Anterior cingulate cortex (tissue), 58 donors: ENCODE measurements at places on chromosomes 1 and 21.

DNA sequence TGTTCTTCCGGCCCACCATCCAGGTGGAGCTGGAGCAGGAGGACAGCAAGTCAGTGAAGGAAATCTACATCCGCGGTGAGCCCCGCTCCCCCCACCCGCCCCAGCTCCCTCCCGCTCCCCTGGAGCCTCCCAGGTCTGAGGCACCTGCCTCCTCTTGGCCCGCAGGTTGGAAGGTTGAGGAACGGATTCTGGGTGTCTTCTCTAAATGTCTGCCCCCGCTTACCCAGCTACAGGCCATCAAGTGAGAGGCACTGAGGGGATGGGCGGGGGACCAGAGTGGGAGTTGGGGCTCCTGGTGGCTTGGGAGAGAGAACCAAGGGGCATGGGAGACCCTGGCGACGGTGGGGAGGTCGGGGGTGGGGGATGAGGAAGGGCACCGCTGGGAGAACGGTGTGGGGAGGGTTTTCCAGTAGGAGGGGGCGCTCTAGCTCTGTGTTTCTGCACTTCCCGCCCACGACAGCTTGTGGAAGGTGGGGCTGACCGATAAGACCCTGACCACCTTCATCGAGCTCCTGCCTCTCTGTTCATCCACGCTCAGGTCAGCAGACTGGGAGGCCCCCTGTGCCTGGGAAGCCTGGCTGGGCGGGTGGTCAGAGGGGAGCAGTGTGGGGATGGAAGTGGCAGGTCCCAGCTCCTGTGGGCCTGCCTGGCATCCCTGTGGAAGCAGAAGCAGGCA lies 4.2 kb downstream of the LRRC71 start:
- DNase-seq = no peak

DNA sequence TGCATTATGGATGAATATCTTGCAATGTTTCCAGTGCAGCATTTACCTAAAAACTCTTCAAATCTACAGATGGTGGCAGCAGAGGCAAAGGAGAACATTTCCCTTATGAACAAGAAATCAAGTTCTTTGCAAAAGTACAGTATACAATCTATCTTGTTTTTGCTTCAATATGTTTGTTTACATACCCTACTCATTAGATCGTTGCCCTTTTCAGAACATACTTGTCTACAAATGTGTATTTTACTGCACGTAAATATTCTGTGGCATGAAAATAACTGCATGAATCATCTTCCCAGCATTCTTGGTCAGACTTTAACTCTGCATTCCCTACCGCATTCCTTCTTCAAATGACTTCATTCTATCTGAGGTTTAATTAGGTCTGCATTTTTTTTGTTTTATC lies 212.7 kb downstream of the ZP4 start:
- DNase-seq = no peak

- no peak for DNase-seq
Measured at GRCh38 chr1:4019606-4020331, 119.7 kb upstream of the C1orf174 start.

DNA sequence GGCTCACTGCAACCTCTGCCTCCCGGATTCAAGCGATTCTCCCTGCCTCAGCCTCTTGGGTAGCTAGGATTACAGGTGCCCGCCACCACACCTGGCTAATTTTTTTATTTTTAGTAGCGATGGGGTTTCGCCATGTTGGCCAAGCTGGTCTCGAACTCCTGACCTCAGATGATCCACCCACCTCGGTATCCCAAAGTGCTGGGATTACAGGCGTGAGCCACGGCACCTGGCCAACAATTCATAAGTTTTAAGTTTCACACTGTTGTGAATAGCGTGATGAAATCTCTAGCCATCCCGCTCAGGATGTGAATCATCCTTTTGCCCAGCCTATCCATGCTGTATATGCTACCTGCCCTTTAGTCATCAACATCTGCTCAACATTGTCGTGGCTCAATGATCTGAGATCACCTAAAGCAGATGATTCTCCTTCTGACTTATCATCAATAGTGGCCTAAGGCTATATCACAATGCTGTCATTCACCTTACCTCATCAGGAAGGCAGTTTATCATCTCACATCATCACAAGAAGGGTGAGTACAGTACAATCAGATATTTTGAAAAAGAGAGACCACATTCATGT lies 2.6 kb downstream of the PFDN2 start:
- DNase-seq = no peak

DNA sequence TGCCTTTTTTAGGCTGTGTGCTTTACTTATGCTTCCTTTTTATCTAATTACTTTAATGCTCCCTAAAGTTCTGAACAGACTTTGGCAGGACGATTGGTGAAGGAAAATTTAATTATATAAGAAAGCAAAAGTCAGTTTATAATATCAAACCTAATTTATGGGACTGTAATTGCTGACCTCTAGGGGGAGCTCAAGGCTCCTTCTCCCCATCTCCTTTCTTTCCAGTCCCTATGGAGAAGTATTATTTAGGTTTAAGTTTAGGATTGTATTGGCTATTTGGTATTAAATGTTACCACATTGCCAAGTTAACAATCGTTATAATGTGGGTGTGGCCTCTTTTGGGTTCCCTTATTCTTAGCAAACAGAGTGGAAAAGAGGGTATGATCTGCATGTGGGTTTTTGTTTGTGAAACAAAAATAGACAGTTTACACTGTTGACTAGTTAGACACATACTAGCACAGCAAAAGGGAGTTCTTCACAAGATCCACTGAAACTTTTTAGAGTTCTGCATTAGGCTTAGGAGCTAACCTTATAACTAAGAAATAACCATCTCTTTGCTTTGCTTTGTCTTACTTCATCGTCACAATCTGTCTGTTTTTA lies 48.2 kb upstream of the TNFSF4 start:
- DNase-seq = no peak

GRCh38 chr1:118948351-118948750 lies 39.8 kb downstream of the TBX15 start:
- DNase-seq = no peak

DNA sequence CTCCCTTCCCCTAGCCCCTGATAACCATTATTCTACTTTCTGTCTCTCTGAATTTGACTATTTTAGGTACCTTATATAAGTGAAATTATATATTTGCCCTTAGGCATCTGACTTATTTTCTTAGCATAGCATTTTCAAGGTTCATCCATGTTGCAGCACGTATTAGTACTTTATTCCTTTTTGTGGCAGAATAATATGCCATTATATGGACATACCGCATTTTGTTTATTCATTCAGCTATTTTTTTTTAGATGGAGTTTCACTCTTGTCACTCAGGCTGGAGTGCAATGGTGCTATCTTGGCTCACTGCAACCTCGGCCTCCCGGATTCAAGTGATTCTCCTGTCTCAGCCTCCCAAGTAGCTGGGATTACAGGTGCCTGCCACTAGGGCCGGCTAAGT lies 326.2 kb upstream of the PLXNA2 start:
- DNase-seq = no peak

GRCh38 chr21:26717146-26717739 lies 128.0 kb downstream of the ADAMTS1 start:
- DNase-seq = no peak

DNA sequence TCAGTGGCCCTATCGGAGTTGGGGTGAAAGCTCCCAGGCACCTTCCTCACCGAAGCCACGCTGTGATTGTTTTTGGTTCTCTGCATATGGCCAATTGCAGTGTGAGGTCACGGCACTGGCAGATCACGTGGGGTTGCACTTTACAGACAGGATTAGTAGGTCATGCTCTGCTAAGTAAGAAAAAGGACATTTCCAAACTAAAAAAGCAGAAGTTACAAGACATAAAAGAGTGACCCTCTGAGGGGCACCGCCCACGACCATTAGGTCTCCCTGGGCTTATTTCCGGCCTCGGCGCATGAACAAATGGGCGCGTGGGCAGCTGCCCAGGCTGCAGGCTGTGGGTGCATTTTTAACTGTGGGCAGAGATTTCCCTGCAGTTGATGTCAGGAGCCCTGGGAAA lies 2.0 kb downstream of the CAPN9 start:
- no peak for DNase-seq

DNA sequence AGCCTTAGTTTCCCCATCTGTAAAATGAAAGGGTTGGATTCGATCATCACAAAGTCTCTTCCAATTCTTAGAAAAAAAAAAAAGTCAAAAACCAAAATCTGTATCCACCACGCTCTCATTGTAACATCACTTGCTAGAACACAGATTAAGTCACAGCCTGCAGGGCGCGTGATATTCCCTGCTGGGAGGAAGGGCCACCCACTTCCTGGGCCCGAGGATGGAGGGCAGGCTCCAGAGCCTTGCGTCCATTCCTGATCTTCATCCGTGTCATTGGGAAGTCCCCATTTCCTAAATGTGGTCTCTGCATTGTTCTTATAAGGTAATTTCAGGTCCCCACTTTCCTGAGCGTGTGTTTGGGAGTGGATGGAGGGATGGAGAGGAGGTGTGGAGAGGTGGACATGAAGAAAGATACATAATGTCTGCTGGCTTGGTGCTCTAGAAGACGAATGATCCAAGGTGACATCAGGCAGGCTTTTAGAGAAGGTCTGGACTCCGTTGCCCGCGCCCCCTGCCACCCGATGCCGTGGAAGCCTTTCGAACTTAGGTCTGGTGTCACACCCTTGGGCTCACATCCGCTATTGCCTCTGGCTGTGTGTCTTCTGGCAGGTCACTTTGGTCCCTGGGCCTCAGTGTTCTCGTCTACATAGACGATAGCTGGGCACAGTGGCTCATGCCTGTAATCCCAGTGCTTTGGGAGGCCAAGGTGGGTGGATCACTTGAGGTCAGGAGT lies 56.1 kb downstream of the ATP5PO start:
- no peak for DNase-seq

- no peak for DNase-seq
Measured at GRCh38 chr1:26405281-26405915, 5.2 kb upstream of the LIN28A start.

- DNase-seq = no peak
Measured at GRCh38 chr1:2091611-2092604, 41.7 kb downstream of the PRKCZ start.

DNA sequence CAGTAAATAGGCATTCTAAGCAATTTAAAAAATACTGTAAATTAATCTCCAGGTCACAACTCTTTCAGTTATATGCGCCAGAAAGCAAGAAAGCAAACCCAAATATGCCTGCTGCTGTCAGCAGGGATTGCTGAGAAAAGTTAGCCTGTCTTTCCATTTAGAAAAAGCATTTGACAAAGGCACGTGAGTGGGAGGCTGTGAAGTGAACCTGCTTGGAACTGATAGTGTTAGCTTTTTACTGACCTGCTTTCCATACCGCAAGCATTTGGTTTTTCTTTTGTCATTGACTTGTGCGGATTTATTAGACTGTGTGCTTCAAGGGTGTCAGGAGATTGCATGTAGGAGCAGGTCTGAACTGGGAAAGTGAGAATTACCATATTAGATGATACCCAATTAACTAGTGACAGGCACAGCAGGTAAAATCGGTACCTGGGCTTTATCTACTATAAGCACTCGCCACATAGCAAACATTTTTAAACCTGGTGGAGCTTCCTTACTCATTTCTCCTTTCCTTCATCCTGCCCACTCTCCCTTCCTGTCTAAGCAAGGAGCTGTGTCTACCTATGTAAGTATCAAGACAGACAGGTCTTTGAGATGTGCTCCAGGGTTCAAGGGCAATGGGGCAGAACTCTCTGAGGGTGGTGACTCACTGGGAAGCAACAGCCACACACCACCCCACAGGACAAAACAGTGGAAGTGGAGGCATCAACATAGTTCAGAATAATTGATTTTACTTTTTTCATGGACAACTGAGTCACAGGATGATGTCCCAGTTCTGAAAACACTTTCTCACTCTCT lies 323.9 kb downstream of the DISC1 start:
- no peak for DNase-seq

DNA sequence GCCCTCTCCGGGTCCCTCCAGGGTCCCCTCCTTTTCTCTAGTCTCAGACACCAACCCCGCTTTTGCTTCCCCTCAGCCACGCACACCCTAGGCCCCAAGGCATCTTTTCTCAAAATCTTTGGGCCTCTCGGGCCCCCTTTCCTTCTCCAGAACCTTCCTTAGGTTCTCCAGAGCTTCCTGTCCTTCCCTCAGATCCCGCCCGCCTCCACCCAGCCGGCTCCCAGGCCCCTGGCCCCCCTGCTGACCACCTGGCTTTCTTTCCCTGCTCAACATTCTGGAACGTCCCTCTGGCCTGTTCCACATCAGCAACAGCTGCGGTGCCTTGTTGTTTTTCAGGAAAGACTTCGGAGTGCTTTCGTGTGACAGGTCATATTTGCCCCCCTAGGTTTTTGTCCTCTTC lies 1.2 kb downstream of the ZDHHC18 start:
- no peak for DNase-seq

DNA sequence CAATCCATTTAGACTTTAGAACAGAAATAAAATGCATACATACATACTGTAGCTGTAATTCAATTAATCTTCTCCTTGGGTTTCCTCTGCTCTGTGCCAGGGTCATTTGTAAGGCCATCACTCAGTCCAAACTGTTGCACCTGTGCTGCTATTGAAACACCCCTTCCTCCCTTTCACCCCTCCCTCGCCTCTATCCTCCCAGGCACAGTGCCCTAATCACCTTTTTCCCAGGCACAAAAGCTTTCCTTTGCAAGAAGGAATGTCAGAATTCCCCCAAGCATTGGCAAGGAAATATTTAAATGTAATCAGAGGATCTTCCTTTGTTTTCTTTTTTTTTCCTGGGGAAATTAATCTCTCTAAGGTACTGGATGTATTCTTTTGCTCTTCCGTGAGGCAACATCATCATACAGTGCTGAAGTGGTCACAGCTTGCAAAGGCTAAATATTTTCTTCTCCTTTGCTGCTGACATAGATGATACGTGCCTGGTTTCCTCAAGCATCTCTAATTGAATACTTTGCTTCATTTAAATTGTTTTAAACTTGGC lies 339.3 kb upstream of the NR5A2 start:
- DNase-seq = no peak

DNA sequence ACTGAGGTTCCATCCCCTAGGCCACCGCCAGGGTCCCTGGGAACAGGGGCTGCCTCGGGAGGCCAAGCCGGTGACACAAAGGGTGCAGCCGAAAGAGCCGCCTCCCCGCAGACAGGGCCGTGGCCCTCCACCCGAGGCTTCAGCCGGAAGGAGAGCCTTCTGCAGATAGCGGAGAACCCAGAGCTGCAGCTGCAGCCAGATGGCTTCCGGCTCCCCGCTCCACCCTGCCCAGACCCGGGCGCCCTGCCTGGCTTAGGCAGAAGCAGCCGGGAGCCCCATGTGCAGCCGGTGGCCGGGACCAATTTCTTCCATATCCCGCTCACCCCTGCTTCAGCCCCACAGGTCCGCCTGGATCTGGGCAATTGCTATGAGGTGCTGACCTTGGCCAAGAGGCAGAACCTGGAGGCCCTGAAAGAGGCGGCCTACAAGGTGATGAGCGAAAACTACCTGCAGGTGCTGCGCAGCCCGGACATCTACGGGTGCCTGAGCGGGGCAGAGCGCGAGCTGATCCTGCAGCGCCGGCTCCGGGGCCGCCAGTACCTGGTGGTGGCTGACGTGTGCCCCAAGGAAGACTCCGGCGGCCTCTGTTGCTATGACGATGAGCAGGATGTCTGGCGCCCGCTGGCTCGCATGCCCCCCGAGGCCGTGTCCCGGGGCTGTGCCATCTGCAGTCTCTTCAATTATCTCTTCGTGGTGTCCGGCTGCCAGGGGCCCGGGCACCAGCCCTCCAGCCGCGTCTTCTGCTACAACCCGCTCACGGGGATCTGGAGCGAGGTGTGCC lies 1.4 kb downstream of the KLHDC7A start:
- no peak for DNase-seq
